ENCODE measurements at places on chromosomes 1 and 21.

GRCh38 chr1:202186327-202186726 lies 7.3 kb upstream of the LGR6 start:
- DNase-seq: no peak

- peak; percentile 85 for DNase-seq
Observed at GRCh38 chr1:150578272-150579109, 919 bp downstream of the MCL1 start.

GRCh38 chr1:3702990-3703728 lies 49.1 kb upstream of the CCDC27 start:
- no peak for DNase-seq

GRCh38 chr1:54842206-54842915 lies 41.2 kb upstream of the TTC22 start:
- DNase-seq: peak; percentile 24

- no peak for DNase-seq
Observed at GRCh38 chr1:192936313-192937018, 122.7 kb downstream of the UCHL5 start.

- DNase-seq: no peak
Observed at GRCh38 chr1:24266398-24266941, 52.7 kb upstream of the GRHL3 start.

GRCh38 chr1:165857046-165857801 lies 29.8 kb downstream of the UCK2 start:
- no peak for DNase-seq

DNA sequence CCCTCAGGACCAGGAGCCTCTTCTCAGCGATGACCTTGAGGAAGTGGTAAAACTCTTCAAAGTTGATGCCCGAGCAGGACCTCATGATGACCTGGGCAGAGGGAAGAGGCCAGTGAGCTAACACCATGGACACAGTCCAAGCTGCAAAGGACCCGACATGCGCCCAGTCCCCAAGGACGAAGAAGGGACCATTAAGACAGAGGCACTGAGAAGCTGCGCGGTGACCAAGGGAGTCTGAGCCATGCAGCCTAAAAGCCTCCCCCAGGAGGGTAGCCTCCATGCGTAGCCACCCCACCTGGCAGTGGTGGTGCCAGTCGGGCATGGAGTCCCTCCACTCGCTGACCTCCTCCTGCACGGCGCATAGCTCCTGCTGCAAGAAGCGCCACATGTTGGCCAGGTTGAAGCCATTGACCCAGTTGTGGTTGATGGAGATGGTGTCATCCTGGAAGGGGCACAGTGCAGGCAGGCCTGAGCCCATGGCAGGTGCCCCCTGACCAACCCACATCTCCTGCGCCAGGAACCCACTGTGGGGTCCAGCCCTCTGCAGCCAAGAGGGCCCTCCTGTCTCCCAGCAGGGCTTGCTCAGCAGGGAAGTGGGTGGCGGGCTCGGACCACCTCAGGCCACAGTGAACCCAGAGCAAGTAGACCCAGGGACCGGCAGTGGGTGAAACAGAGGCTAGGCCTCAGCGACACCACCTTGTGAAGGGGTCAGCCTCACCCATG lies 2.4 kb downstream of the JMJD4 start:
- DNase-seq: peak; percentile 54

DNA sequence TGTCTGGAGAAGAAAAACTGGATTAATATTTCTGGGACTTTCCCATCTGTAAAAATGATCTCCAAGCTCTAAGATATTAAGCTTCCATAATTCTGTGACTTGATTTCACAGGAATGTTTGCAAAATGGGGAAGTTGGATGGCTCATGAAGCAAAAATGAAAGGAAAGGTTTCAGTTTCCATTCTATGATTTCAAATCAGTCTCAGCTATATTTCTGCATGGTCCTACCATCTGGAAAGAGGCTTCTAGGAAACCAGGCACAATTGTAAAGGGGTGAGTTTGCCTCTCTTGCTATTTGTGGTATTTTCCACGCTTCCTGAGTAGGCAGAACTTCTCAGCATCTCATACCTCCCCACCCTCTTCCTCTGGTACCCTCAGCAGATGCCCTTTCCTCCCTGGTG lies 22.4 kb upstream of the ACTN2 start:
- no peak for DNase-seq

DNA sequence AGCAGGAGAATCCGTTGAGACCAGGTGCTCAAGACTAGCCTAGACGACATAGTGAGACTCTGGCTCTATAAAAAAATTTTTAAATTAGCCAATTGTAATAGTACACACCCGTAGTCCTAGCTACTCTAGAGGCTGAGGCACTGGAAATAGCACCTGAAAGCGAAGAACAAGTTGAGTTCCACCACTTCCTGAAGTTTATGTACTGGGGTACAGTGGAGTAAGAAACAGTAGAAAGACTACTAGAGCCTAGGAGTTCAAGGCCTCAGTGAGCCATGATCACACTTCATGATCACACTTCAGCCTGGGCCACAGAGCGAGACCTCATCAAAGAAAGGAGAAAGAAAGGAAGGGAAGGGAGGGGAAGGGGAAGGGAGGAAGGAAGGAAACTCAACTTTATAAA lies 19.8 kb downstream of the RSBN1 start:
- DNase-seq: no peak

DNA sequence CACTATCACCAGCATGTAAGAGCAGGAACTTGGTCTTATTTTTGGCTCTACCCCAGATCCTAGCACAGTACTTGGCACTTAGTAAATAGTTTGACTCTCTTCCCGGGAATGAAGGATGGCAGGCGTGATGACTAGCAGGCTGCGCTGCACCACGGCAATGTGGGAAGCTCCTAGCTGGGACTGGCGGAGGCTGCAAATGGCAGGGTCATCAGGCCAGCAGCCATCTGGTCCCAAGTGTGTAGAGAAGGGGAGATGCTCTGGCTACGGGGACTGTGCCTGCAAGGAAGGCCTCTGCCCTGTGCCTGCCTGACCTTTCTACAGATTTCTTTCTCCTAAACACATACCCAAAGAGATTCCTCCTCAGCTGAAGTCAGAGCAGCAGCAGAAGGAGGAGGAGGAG lies 95.0 kb downstream of the KCND3 start:
- no peak for DNase-seq

DNA sequence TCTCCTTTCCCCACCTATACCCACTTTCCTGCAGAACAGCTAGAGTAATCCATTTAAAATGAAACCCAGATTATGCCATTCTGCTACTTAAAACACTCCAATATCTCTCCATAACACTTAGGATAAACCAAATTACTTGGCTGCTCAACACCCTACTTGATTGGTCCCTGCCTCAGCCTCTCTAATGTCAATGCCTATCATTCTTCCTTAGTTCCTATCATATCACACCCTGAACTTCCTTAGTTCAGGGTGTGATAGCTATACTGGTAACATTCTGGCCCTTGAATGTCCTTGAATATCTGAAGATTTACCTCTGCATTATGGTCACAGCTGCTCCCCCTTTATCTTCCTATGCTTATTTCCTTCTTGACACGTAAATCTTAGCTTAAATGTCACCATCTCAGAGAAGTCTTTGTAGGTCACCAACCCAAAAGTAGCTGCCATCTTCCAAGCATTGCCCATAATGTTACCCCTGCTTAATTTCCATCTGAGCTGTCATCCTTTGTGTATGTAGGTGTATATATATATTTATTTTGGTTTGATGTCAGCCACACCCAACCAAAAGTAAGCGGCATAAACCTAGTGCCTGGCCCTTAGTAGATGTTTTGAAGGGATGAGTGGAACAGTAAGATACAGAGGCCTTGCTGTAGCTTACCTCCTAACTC lies 379.8 kb downstream of the PTPRC start:
- no peak for DNase-seq

DNA sequence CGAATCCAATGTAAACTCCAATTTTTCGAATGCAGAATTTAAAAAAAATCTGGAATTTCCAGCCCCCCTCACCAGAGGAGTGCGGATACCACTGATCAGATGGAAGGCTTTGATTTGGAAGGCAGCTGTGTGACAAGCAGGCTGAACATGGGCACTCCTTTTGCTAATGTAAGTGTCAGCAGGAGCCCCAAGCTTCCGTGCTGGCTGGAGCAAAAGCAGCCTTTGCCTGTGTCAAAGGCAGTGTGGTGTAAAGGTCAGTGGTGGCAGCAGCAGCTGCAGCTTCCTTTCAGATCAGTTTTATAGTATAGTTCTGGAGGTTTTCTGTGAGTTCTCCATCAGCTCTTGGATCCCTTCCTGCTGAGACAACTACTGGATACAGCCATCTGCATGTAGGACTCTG lies 259.9 kb downstream of the CTH start:
- DNase-seq: no peak

- no peak for DNase-seq
Observed at GRCh38 chr1:1678581-1679380, 13.8 kb downstream of the SLC35E2B start.

DNA sequence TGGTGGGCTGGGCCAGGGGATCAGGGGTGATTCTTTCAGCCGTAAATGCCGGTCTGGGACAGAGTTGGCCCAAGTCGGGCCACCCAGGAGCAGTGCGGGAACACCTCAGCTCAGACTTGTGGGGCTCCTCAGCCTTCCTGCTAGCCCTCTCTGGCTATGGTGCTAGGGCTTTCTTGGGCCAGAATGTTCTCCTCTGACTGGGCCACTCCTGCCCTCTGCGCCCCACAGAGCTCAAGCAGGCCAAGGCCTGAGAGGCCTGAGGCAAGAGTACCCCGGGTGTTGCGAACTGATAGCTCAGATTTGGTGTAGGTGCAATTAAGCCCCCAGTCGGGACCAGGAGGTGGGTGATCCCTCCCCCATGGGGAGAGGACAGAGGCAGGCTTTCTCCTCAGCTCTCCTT lies 51.8 kb downstream of the LGR6 start:
- no peak for DNase-seq

GRCh38 chr1:246492611-246493245 lies 14.4 kb downstream of the SMYD3 start:
- no peak for DNase-seq

DNA sequence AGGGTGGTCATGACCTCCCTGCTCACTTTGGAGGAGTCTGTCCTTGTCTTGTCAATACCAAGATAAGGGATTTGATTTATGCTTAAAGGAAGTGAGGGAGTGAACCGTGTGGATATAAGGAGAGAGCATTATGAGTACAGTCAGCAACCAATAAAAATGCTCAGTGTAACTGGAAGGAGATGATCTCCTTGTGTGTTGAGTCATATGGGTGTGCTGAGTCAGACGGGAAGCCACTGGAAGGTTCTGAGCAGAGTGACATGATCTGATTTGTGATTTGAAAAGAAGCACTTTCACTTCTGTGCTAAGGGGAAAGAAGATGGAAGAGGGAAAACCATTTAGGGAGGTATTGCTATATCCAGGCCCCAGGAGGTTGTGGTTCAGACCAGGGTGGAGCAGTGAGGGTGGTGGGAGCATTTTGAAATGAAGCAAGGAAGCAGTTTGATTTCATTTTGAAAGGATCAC lies 2.5 kb upstream of the BCL10 start:
- DNase-seq: no peak

DNA sequence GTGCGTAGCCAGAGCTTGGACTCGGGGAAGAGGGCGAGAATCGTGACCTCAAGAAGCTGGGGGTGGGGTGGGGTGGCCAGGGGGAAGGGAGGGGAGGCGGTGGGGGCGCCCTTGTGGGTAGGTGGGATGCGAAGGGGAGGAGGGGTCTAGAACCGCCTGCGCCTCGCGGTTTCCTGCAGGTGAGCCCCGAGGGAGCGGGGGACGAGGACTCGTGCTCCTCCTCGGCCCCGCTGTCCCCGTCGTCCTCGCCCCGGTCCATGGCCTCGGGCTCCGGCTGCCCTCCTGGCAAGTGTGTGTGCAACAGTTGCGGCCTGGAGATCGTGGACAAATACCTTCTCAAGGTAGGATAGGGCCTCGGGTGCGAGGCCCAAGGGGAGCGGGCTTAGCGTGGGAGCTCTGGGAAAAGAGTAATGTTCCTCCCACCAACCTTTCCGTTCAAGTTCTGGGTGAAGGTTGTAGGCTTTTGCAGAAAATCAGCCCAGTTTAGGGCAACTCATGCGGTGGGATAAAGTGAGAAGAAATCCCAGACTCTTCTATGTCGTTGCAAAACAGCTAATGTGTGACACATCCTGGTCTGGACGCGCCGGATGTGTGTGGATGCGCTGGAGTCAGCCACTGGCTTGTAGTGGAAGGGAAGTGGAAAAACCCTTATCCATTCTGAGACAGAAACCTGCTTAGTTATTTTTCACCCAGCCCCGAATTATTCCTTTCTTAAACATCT lies 2.9 kb downstream of the LHX8 start:
- no peak for DNase-seq

GRCh38 chr1:168863772-168864171 lies 134.8 kb upstream of the DPT start:
- no peak for DNase-seq

GRCh38 chr1:35660581-35661473 lies 19.5 kb upstream of the PSMB2 start:
- DNase-seq: no peak

GRCh38 chr1:3019007-3019515 lies 2.2 kb upstream of the ACTRT2 start:
- DNase-seq: no peak

GRCh38 chr1:23558872-23559135 lies 497 bp downstream of the ID3 start:
- no peak for DNase-seq

- DNase-seq: no peak
Observed at GRCh38 chr1:185520188-185520920, 203.3 kb upstream of the IVNS1ABP start.

DNA sequence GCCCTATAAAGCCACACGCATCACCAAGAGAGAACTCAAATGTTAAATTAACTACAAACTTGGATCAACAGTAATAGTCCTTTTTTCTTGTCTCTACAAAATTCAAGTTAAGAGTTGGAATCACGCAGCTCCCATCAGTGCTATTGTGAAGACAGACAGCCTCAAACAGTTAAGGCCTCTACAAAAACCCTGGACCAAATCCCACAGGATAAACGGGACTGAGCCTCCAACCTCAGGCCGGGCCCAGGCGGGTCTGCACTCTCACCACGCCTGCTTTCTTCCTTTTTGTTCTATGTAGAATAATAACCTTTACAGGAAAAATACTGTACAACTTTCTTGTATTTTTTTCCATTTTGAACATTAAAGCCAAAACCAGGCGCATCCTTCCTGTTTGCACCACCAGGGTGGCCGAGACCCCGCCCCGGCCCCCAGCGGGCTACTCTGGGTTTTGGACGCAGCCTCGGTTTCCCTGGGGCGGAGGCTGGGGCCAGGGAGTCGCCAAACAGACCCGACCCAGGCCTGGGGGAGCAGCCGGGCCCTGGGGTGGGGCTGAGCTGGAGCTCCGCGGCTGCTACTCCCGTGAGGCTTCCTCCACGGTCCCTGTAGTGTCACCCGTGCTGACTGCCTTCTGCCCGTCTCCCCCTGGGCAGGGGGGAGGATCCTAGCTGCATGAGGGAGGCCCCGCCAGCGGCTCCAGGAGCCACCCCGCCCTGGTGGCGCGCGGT lies 158.4 kb downstream of the CASZ1 start:
- no peak for DNase-seq

Measured in activated CD8-positive, alpha-beta memory T cell treated with anti-CD3 and anti-CD28 coated beads for 24 hours (primary cell).